Bone marrow (tissue), 2 donors: ENCODE measurements at places on chromosomes 16 and 17.

DNA sequence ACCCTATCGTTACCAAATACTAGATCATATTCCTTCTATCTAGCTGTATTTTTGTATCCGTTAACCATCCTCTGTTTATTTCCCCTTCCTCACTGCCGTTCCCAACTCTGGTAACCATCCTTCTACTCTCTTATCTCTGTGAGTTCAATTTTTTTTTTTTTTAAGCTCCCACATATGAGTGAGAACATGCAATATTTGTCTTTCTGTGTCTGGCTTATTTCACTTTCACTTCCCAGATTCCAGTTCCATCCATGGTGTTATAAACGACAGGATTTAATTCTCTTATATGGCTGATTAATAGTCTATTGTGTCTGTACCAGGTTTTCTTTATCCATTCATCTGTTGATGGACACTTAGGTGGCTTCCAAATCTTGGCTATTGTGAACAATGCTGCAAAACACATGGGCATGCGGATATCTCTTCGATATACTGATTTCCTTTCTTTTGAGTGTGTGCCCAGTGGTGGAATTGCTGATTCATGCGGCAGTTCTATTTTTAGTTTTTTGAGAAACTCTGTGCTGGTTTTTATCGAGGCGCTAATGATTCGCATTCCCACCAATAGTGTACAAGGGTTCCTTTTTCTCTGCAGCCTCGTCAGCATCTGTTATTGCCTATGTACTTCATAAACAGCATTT is 599.6 kb downstream of the TMEM114 start:
- no peak for DNase-seq

- no peak for DNase-seq
Observed at GRCh38 chr17:50055426-50056216, at the start of gene ITGA3. Gene ITGA3 (plus strand): TSS chr17:50056110. CDS start chr17:50056440, 330 bp downstream.

GRCh38 chr16:27315333-27316037 is 1.7 kb downstream of the IL4R start:
- DNase-seq: peak; percentile 23

DNA sequence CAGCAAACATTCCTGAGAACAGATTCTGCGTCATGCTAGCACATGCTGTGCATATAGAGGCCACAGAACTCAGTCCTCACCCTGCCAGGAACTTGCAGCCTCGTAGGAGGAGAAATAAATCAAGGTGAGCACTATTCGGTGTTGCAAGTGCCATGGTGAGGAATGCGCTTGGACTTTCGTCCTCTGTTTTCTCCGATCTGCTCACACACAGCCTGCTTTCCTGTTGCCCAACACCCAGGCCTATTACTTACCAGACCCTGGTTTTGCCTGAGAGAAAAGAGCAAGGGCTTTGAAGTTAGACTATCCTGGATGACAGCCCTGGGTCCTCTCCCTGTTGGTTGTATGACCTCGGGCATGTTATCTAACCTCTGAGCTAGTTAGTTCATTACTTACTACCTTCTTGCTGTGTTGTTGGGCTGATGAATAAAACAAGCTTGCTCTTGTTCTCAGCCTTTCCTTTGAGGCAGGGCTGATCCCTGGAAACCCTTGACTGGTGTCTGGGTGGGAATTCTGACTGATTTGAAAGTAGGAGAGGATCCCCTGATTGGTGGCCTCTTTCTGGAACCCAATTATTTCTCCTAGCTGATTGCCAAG is 2.9 kb downstream of the ACSF2 start:
- no peak for DNase-seq

DNA sequence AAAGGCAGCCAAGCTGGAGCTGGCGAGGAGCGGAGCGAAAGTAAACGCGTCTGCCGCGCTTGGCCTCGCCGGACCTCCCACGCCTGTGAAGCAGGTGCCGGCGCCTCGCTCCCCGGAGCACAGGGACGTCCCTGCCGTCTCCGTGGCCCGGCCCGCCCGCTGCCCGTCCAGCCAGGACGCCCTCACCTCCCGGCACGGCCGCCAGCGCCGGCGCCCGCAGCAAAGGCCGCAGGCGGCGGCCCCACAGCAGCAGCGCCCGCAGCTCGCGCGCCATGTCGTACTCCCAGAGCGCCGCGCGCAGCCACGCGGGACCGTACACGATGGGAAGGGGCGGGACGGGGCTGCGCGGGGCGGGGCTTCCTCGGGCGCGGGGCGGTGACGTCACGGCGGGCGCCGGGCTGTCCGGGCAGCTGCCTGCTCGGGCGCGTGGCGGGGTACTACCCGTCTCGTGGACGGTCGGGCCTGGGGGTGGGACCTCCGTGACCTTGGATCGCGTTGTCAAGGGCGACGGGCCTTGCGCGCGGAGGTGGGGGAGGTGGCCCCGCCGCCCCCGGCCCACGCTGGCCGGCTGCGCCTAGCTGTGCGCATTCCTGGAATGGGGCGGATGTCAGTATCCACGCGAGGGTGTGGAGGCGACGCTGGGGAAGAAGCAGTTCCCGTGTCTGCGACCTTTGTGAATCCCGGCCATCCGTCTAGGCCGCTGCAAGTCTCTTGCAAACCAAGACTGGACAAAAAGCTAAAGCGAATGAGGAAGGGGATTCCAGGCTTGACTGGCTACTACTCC is at the start of gene TRAP1:
TRAP1 (minus strand) TSS at position 290 of the 784 bp plus-strand sequence; CDS start at position 274, 16 bp downstream.
- peak; percentile 43 for DNase-seq

DNA sequence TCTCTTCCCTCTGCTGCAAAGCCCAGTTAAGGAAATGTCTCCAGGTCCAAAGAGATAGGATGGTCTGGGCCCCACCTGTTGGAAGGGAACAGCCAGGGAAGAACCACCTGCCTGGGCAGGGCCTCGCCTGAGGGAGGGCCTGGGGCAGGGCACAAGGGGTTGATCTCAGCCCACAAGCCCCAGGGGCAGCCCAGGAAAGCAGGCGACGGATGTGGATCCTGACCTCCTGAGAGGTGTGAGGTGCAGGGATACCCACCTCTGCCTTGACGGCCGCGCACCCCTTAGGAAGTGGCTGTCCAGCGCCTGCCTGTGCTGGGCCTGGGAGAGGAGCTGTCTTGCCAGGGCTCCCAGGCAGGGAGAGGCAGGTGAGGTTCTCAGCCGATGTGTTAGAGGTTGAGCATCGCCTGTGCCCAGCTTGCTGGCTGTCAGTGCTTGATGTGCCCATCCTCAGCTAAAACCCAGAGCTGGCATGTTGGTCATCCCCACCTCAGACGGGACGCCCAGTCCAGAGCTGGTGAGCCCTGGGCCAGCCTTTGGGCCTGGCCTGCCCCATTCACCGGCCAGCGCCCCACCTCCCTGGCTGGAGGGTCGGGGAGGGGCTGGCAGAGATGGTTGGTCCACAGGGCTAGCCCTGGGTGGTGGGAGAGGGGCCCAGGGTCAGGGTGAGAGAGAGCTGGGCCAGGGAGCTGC is 434 bp downstream of the CEMP1 start:
- no peak for DNase-seq

- no peak for DNase-seq
Observed at GRCh38 chr16:89256651-89257254, 39.2 kb downstream of the ZNF778 start.

GRCh38 chr17:73142872-73143381 is 21.9 kb upstream of the SSTR2 start:
- peak; percentile 46 for DNase-seq

DNA sequence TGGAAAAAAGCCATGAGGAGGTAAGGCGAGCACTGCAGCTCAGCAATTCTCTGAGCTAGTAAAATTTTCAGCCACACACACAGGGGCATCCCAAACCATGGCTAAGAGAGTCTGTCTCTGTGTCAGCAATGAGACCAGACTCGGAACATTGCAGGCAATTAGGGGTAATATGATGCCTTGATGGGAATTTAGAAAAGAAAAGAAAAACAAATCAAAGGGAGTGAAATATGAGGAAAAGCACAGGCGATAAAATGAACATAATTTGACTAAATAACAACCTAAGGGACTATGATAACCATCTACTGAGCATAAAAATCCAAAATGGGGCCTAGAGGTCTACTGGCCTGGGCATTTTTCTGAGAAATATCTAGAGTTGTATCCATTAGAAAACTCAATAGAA is 546.0 kb upstream of the PSMD7 start:
- DNase-seq: no peak

DNA sequence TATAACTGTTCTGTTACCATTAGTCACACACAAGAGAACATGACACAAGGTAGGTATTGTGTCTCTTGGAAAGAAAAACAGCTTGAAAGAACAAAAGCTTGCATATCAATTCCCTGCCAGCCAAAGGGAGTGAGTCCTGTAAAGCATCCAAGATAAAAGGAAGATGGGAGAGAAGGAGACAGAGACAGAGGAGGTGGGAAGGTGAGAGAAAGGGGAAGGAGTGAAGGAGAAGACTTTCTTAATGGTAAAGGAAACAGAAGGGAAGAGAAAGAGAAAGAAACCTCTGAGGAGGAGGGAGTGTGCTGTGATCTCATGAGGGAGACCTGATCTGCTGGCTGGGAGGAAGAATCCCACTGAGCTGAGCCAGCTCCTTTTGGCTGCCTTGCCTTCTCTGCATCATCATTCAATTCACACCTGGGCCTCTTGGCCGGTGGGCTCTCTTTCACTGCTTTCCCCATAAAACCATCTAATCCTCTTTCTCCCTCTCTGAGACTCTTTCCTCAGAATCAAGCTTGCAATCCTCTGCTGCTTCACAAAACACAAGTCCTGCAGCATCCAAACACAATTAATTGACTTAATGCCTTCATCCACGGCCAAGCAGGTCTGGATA is 271.6 kb downstream of the ABCC12 start:
- no peak for DNase-seq

GRCh38 chr16:56108724-56109123 is 82.6 kb upstream of the GNAO1 start:
- no peak for DNase-seq

DNA sequence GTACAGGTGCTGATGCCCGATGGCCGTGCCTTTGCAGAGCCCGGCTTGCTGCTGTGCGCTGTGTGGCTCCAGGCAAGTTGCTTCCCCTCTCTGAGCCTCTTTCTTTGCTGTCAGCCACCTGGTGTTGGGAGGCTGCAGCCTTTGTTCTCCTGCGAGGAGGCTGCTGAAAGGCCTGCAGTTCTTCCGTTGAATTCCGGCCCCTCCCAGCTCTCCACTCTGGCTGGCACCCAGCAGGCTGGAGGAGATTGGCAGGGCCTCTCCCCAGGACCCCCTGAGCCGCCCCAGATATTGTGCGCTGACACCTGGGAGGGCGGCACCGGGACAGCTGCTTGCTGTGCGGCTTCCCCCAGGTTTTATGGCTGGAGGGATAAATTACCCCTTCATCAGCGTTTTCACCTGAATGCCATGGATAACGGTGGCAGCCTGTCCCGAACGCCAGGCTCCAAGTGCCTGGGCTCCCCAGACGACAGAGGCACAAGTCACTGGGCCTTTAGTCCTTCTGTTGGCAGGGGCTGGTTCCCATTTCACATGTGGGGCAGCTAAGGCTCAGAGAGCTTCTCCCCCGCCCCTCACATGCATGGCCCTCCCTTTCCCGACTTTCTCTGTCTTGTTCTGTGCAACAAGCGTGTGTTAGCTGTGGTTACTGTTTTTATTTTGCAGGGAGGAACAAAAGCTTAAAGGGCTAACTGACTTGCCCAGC is 35.1 kb upstream of the GSE1 start:
- no peak for DNase-seq

GRCh38 chr17:21209511-21210175 is 4.3 kb downstream of the TMEM11 start:
- no peak for DNase-seq

DNA sequence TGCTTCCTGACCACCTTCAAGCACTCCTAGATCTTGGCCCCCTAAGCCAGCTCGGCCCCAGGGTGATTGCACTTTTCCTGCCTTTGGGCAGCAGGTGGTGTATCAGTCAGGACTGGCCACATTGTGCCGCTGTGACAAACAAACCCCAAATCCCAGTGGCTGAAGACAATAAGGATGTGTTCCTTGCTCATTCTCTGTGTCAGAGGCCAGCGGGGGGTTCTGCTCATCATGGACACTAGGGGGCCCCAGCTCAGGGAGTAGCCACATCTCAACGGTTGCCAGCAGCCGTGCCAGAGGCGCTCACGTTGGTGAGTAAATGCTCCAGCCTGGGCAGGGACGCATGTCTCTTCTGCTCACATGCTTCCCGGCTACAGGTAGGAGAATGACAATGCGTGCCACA is 60.4 kb downstream of the ZDHHC7 start:
- peak; percentile 27 for DNase-seq

GRCh38 chr17:50931144-50931908 is 65.2 kb upstream of the TOB1 start:
- DNase-seq: peak; percentile 72

GRCh38 chr16:75948886-75949285 is 222.6 kb upstream of the CPHXL start:
- DNase-seq: no peak
